ENCODE measurements at places on chromosomes 6 and 20.

GRCh38 chr6:18245642-18246041 lies 18.7 kb downstream of the DEK start:
- DNase-seq, result no peak

GRCh38 chr20:36135159-36135558 lies 19.4 kb upstream of the EPB41L1 start:
- DNase-seq, result no peak

- no peak for DNase-seq
These were observed 20.3 kb downstream of the RIN2 start for GRCh38 chr20:19778404-19778803.

GRCh38 chr6:121439926-121440325 lies 4.5 kb downstream of the GJA1 start:
- DNase-seq, result no peak

GRCh38 chr20:52305024-52305645 lies 113.6 kb upstream of the ZFP64 start:
- no peak for DNase-seq

DNA sequence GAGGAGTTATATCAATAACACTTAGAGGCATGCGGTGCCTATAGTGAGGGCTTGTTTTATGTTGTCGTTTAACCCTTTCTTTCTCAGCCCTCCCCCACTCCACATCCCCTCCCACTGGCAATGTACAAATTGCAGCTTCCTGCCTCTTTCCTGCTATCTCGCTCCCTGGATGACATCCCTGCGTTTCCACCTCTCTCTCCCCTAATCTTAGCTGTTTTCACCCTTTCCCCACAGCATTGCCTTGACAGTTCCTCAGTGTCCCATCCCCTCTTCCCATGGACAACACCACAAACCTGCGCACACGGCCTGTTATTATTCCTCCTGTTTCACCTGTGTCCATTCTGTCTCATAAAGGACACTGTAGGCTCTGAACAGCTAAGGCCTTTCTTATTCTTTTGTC lies 34.5 kb downstream of the MYB start:
- no peak for DNase-seq

GRCh38 chr6:105024803-105025202 lies 67.9 kb downstream of the LIN28B start:
- DNase-seq, result no peak

DNA sequence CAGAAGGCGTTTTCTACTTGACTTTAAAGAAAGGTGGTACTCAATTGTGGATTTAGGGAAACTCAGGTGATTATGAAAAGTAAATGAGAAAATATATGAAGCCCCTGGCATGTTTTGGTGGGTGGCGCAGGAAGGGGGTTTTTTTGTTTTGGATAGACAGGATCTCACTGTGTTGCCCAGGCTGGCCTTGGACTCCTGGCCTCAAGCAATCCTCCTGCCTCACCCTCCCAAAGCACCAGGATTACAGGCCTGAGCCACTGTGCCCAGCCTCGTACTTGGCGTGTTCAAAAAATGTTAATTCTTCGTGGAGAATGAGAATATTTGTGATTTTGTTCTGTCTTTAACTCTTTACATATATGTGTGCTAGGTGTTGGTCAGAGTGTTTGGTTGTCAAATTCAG lies 32.1 kb upstream of the C20orf144 start:
- DNase-seq, result no peak

- DNase-seq, result no peak
These were observed 66.1 kb downstream of the EFCAB8 start for GRCh38 chr20:32924781-32925180.

- no peak for DNase-seq
These were observed 184.6 kb downstream of the ESR1 start for GRCh38 chr6:151992091-151992490.

GRCh38 chr20:10314198-10314597 lies 95.6 kb downstream of the SNAP25 start:
- DNase-seq, result no peak

DNA sequence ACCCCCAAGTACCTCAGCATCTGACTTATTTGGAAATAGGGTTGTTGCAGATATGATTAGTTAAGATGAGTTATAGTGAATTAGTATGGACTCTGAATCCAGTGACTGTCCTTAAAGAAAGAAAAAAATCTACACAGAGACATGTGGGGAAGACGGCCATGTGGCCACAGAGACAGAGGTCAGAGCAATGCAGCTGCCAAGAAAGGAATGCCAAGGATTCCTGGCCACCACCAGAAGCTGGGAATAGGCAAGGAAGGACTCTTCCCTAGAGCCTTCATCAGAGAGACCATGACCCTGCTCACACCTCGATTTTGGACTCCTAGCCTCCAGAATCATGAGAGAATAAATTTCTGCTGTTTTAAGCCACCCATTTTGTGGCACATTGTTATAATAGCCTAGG lies 81.8 kb downstream of the FYN start:
- no peak for DNase-seq

DNA sequence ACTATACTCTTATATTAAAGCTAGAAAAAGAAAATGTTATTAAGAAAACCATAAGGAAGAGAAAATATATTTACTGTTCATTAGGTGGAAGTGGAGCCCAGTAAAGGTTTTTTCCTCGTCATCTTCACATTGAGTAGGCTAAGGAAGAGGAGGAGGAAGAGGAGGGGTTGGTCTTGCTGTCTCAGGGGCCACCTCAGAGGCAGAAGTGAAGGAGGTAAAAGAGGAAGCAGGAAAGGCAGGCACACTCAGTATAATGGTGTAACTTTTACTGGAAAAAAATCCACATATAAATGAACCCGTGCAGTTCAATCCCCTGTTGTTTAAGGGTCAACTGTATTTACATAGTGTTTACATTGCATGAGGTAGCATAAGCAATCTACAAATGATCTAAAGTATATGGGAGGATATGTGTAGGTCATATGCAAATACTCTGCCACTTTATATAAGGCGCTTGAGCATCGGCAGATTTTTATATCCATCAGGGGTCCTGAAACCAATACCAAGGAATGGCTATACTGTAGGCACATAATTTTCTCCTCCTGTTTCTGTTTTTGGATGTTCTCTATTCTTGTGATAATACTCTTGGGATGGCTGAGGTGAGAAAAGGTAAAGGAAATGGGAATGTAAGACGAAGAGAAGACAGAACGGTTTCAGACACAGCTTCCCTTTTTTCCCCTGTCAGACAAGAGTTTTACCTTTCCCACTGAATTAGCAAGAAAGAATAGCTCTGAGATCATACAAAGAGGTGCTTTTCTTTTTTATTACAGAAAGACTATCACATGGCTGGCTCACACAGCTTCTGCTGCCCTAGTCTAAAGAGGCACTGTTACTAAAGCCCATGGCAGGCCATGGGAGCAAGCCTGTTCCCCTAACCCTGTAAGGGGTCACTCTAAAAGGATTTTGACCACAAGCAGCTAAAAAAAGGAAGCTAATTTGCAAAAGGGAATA lies 59.9 kb downstream of the NUDT3 start:
- DNase-seq, result no peak

GRCh38 chr20:8474027-8474668 lies 342.1 kb downstream of the PLCB1 start:
- DNase-seq, result no peak

DNA sequence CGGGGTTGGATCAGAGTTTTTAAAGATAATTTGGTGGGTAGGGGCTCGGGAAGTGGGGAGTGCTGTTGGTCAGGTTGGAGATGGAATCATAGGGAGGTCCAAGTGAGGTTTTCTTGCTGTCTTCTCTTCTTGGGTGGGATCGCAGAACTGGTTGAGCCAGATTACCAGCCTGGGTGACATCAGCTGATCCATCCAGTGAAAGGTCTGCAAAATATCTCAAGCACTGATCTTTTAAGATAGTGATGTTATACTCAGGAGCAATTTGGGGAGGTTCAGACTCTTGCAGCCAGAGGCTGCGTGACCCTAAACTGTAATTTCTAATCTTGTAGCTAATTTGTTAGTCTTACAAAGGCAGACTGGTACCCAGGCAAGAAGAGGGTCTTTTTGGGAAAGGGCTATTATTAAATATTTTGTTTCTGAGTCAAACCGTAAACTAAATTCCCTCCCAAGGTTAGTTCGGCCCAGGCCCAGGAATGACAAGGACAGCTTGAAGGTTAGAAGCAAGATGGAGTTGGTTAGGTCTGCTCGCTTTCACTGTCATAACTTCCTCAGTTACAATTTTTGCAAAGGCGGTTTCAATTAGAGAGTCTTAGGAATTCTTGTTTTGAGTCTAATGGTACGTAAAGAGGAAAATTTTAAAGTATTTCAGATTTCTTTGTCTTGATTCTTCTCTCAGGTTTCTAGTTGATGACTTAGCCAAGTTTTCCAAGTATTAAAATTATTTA lies 53.1 kb downstream of the SCAF8 start:
- DNase-seq, result no peak

GRCh38 chr6:21953831-21954801 lies 342.7 kb downstream of the PRL start:
- DNase-seq, result no peak

- DNase-seq, result no peak
These were observed 957 bp upstream of the VEGFA start for GRCh38 chr6:43768983-43769525.

GRCh38 chr6:32460528-32460927 lies 20.8 kb downstream of the HLA-DRA start:
- no peak for DNase-seq

- DNase-seq, result no peak
These were observed 177.5 kb downstream of the TMEM242 start for GRCh38 chr6:157145656-157146285.

GRCh38 chr20:63177134-63177784 lies 38.7 kb downstream of the YTHDF1 start:
- DNase-seq, result no peak

GRCh38 chr6:158337332-158337731 lies 25.1 kb downstream of the TULP4 start:
- DNase-seq, result no peak

DNA sequence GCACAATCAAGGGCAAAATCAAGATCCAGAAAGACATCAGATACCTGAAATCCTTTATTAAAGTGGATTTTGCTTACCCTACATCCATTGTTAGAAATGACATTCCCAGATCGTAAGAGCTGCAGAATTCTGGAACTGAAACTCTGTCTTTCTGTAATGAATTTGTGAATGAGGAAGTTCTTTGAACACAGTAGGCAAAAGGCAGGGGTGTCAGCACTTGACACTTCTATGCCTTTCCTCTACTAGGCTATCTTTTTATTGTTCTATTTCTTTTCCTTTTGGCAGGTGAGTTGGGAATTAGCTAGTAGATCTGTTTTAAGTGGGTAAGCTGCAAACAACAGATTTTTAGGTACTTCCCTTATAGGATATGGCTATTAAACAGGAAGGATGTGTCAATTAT lies 126.3 kb downstream of the CARMIL1 start:
- no peak for DNase-seq

DNA sequence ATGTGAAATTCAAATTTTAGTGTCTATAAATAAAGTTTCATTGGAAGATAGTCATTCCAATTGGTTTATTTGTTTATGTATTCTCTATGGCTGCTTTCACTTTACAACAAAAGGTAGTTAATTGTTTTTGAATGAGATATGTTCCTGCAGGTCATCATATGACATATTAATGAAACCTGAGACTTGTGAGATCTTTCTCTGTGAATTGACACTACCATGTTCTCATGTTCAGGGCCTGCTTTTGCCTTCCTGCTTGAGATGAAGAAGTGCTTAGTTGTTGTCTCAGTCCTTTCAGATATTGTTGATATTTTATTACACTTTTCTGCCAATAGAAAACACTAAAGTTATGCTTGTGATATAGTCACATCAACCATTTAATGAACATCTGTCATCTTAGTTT lies 132.5 kb downstream of the UTRN start:
- no peak for DNase-seq

- DNase-seq, result no peak
These were observed 547.7 kb upstream of the ID4 start for GRCh38 chr6:19289457-19289856.

- no peak for DNase-seq
These were observed 10.6 kb downstream of the SLC2A10 start for GRCh38 chr20:46720019-46720418.

DNA sequence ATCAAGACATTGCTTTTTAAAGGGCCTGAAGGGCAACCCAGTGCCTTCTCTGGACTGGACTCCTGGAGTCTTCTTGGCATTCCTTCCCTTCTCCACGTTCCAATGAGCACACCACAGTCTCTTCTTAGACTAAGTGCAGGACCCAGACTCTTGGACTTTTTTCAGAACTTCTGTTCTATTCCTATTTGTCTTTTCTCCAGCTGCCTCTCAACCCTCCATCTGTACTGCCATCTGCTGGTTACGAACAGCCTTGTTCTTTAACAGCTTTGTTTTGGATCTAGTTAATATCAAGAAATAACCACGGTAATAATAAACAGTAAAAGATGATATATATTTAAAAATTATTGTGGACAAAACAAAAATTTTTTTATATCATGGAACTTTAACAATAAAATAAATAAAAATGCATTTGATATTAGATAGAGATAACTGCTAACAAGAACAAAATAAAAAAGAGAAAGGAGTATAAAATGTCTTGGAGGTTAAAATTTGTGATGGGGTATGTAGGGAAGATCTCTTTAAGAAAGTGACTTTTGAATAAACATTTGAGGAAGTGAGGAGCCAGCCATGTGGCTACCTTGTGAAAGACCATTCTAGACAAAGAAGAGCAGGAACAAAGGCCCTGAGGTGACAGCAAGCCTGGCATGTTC lies 105.1 kb upstream of the HCRTR2 start:
- no peak for DNase-seq

GRCh38 chr6:74939151-74939708 lies 266.6 kb downstream of the COL12A1 start:
- DNase-seq, result no peak

DNA sequence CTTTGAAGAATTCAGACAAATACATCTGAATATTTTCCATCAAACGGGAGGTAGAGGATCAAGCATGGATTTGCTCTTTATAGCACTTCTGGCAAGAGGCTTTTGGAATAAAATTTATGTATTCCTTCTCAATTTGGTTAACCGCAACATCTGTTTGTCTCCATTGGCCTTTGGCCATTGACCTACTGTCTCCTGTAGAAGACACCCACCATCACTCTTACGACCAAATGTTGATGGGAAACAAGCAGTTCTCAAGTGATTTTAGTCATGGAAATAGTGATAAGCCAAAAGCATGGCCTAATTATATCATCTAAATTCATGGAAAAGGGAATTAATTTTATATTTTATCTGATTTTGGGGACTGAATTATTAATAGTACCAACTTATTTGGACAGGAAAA lies 591.9 kb downstream of the CD109 start:
- no peak for DNase-seq

DNA sequence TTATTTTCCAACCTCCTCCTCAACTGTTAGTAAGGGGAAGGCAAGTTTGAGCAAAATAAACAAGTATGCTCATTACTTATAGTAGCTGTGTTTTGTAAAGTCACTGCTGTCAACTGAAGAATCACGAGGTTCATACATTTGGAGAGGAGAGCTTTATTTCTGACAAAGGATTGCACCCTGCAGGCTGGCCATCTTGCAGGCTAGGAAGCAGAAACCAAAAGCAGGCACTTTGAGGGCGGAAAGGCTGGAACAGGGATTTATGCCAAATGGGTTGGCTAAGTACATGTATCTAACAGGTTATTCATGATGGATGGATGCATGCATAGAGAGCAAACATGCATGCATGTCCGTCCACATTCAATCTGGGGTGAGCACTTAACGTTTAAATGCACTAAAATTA lies 46.7 kb downstream of the PSMB1 start:
- no peak for DNase-seq
